ENCODE measurements at places on chromosomes 5 and 9.

GRCh38 chr5:133296624-133297023 lies 244.8 kb downstream of the HSPA4 start:
- DNase-seq = no peak

GRCh38 chr5:154518438-154518867 lies 40.4 kb upstream of the HAND1 start:
- DNase-seq = no peak

DNA sequence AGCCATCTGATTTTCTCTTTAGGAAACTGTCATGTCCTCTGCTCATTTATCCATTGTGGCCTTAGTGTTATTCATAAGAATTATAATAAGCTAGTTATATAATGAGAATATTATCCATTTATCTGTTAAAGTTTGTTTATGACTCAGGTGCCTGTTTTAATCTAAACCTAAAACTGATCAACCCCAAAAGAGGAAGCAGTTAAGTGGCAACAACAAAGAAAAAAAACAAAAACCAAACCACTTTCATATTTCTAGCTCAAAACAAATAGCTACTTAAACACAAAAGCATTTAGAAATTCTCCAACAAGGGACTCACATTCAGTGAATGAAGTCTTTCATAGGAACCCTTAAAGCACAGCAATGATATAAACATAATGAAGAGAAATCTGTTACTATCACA lies 116.4 kb downstream of the APBA1 start:
- DNase-seq = no peak

GRCh38 chr5:82388181-82388580 lies 110.0 kb upstream of the RPS23 start:
- DNase-seq = no peak

DNA sequence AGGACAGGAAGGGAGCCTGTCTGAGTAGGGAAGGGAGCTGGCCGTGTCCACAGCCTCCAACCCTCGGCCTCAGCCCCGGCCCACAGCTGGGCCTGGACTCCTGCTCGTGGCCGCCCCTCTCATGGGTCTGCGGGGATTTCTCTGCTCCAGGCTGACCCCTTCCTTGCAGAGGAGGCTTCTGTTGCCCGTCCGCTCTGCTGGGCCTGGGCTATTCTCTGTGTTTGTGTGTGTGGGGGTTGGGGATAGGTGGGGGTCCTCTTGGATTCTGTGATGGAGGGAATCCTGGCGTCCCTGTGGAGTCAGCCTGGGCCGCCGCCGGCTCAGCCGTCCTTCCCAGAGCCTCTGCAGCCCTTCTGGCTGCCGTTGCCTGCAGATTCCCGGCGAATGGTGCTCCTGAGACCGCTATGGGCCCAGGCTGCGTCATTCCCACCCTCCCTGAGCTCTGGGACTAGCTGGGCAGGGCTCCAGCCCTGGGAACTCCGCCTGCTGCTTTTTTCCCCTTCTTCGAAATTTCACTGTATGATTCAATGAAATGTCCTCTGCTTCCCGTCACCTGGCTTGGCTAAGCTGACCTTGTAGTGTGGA lies 64.2 kb downstream of the FGF18 start:
- no peak for DNase-seq

GRCh38 chr9:117555964-117556629 lies 141.2 kb upstream of the ASTN2 start:
- DNase-seq = peak; percentile 12

DNA sequence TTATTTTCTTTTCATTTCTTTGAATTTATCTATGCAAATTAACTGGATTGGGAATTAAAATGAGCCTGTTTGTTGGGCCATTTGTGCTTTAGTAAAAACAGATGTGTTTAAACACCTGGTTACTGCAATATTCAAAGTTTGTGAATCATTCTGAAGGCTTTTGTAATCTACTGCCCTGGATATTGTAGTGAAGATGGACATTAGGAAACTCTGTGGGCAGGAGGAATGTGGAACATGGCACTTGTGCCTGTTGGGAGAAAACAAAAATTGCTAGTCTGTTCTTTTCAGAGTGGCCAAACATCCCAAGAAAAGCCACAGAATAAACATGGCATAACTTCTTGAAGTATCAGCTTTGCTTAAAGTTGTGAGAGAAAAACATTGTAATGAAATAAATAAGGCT lies 40.8 kb downstream of the CHSY3 start:
- DNase-seq = no peak

- DNase-seq = no peak
These were observed 30.1 kb upstream of the PDE8B start for GRCh38 chr5:77180167-77181081.

- DNase-seq = no peak
These were observed 491.9 kb upstream of the TUSC1 start for GRCh38 chr9:26170190-26170589.

GRCh38 chr9:83067579-83067978 lies 4.6 kb upstream of the RASEF start:
- DNase-seq = no peak

DNA sequence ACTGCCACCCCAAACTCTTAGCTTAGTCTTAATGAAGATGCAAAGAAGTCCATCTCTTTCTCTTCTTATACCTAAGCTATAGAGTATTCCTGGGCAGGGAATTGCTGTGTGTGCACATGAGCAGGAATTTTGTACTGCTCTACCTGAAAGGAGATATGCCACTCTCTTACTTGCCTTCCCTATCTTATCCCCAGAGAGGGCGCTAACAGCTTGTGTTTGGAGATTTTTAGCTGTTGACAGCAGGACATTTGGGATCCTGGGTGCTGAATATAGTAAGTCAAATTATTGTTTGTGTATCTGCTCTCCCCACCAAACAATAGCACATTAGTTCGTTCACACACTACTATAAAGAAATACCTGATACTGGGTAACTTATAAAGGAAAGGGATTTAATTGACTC lies 159.5 kb downstream of the GABRG2 start:
- DNase-seq = no peak

GRCh38 chr5:179795863-179796833 lies 2.4 kb downstream of the LTC4S start:
- DNase-seq = peak; percentile 72

DNA sequence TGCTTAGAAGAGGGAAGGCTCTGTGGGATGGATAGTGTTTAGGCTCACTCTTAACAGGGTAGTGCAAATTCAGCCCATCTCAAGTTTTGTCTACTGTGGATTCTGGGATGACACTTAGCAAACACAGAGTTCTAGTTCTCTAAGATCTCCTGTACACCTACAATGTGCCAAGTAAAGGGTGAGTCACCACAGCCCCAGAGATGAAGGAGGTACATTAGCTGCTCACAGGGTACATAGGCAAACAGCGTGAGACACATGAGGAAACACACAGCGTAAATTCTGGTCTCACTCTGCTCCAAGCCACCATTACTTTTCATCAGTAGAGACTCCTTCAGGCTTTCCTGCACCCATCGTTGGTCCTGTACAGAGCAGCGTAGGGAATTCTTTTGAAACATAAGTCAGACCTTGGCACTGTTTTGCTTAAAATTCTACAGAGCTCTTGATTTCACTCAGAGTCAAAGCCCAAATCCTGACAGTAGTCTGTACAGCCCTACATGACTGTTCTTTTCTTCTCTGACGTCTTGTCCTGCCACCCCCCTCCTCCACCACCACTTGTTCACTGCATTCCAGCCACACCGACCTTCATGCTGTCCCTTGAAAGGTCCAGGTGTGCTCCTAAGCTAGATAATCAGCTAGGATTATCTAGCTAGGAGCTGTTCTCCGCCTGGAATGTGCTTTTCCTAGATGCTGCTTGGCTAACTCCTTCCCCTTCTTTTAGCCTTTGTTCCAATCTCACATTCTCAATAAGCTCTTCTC lies 8.7 kb downstream of the ASTN2 start:
- no peak for DNase-seq

DNA sequence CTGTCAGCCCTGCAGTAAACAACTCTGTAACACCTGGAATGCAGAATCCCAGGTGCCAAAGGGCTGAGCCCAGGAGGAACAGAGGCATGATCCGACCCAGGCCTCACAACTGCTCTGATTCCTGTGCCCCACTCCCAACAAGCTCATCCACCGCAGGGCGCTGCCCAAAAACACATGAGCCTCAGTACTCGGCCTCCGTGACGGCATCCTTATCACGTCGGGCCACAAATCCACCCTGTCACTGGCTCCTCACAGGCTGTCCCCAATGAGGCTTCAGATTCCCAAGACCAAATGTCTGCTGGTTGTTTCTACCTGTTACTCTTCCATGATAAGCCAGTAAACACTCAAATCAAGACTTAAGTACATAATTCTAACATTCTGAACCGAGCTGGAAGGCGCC lies 15.2 kb downstream of the QSOX2 start:
- no peak for DNase-seq

- DNase-seq = no peak
These were observed at the start of gene PPP1R2B for GRCh38 chr5:156850206-156850751. Gene PPP1R2B (plus strand): TSS chr5:156850295. CDS start chr5:156850563, 268 bp downstream.

GRCh38 chr5:68780299-68780955 lies 313.4 kb upstream of the SLC30A5 start:
- DNase-seq = no peak

- no peak for DNase-seq
These were observed 29.1 kb upstream of the DUSP1 start for GRCh38 chr5:172800088-172800551.

GRCh38 chr5:100182402-100182801 lies 352.8 kb upstream of the FAM174A start:
- no peak for DNase-seq

DNA sequence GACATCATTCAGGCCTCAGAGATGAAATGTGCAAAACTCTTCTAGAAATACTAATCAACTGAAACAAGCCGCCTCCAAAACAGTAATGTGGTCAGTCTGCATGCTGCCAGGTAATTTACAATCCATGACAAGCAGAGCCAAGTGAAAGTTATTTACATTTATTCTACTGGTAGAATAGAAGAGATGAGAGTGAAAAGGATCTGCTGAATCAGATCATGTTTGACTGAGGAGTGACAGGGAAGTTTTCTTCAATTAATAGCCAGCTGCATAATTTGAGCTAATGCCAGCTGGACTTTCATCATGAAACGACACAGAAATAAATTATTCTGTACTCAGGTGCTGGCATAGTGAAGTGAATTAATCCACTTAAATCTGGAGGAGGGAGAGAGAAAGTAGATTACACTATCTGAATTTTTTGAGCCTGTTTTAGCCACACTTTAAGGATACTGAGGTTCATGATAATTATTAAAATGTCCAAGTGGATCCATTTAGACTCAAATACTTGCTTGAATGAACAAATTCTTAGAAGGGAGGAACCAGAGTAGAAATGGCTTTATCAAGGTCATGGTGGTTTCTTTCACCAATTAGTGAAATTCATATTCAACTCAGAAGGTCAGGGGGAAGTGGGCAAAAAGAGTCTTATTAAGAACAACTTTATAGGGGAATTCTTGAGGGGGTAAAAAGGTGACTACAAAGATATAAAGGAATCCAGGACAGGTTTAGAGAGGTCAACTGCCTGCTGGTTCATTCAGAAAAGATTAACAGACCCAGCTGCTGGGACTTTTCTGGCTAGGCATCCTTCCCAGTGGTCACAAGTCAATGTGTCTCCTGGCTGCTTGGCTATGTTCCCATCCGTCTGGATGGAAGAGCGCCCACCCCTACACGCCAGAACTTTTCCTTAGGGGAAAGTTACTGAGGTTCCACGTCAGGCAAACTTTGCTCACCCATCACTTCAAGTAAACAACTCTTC lies 350.4 kb downstream of the PDE4D start:
- no peak for DNase-seq

- DNase-seq = no peak
These were observed 207.9 kb upstream of the OTULINL start for GRCh38 chr5:14373685-14374084.

DNA sequence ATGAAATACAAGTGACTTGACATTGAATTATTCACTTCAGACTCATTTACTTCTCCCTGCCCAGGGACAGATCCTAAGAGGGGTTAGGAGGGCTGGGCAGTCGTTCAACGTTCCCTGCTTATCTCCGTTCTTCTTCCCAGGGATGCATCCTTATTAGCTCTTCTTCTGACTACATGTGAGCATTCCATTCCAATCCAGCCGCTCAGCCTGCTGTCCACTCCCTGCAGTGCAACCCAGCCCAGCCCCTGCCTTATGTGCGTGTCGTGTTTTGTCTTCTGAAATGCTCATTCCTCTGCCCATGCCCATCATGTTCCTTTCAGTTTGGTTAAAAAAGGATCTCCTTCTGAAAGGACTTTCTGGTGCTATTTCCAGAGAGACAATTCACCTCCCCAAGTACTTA lies 64.7 kb upstream of the PALM2AKAP2 start:
- no peak for DNase-seq

DNA sequence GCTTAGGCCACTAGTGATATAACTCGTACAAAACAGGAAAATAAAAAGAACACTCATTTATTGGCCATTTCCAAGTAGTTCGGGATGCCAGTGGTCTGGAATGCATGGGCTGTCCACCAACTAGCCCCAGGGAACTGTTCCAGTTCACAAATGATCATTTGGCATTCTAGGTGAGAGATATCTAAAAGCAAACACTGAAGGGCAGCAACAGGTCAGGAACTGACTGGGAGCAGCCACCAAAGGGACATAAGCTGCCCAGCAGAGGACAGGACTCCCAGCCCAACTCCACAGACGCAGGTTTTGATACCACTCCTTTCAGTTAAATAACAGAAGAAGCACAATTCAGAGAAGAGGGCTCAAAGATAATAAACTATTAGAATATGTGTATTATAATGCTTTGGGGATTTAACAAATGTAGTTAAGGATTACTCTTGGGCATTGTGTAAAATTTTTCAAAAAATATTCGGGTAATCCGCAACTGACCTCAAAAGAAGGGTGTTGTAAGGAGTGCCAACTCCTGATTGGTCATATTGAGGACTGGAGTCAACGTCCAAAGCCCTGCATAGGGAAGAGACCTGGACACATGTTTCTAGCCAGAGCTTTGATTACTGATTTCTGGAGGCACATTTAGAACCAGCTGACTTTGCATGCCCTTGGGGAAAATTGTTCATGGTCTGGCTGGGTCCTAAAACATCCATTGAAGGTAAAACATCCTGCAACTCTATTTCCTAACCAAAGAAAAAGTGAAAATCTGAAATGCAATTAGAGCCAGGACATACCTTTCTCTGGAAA lies 320.0 kb downstream of the DNAH5 start:
- no peak for DNase-seq

DNA sequence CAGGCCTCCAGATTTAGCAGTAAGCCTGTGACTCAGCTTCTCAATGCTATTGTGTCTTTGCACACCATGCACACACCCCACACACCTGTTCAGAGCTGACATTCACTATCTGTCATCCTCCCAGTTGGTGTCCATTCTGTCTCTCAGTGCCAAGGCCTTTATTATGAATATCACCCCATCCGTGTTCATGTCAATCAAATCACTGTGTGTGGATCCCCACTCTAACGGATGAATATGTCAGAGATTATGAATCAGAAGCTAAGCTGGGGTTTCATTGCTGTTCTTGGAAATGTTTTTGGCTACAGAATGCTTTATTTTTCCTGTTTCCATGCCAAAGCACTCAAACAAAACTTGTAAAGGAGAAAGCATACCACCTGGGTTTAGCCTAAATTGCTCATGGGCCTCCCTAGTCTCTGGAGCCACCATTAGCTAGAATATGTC lies 9.4 kb upstream of the MAMDC2 start:
- DNase-seq = no peak

Data from stimulated activated naive B cell treated with anti-CD40 and anti-IgM and Interleukin-4, amounts not matched to agents 10 μg/mL and 1 μg/mL and 100 μg/mL, for 72 hours (primary cell).